ENCODE measurements at places on chromosomes 1 and 21.

DNA sequence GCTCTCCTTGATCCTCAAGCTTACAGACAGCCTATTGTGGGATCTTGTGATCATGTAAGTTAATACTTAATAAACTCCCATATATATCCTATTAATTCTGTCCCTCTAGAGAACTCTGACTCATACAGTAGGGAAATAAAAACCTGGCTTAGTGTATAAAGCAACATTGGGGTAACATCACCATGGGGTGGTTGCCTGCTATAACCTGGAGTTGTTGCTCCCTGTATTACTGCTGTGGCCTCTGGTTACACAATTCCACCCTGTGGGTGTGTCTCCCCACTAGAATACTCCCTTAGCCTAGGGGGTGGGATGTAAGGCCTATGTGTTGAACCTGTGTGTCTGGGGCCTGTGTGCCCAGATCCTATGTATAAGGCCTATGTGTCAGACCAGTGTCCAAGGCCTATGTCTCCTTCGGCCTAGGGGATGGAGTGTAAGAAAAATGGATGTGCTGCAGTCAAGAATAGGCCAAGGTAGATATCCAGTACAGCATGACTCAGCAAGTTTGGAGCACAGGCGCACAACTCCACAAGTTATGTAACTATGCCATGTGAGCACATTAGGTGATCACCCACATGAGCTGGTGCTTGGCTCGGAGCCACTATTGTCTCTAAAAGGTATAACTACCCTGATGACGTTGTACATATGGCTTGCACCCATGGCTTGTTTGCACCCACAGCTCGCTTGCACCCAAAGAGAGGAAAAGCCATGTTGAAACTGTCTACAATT lies 96.8 kb upstream of the C1orf21 start:
- DNase-seq: no peak

GRCh38 chr21:24895885-24896734 lies 711.2 kb downstream of the MRPL39 start:
- no peak for DNase-seq

- no peak for DNase-seq
Observed at GRCh38 chr1:109712321-109712864, 342 bp downstream of the GSTM5 start.

GRCh38 chr1:223642237-223642636 lies 23.3 kb downstream of the CAPN8 start:
- DNase-seq: no peak

- DNase-seq: no peak
Observed at GRCh38 chr1:67830928-67831830, 2.1 kb downstream of the GNG12 start.

GRCh38 chr1:29830383-29830782 lies 594.1 kb downstream of the PTPRU start:
- no peak for DNase-seq

DNA sequence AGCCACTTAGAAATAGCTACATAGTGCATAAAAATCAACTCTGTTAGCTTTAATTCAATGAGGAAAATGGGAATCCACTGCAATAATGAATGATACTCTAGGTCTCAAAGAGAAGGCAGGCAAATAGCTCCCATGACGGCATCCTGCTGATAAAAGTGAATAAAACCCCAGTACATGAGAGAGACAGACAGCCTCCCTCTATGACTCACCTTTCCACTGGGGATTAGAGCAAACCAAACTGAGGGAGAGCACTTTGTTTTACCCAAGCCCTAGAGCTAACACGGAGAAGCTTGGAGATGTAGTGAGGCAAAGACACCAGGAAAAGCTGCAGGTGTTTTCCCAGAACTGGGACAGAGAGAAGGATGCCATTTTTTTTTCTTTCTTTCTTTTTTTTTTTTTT lies 621.9 kb downstream of the LRRIQ3 start:
- no peak for DNase-seq

DNA sequence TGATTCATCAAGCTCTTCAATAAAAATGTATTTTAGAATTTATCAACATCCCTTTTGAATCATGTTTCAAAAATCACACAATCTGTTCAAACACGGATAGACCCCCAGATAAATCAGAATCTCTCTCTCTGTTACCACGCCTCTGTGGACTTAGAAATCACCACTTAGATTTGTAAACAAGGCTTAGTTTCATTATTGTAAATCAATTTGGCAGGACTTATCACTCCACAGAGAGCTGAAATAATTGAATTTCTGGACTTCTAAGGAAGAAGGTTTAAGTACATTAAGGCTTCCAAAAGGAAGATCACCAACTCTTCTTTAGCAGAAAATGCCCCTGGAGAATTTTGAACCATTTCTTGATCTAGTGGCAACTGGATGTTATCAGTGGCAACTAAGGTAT lies 100.4 kb downstream of the APP start:
- no peak for DNase-seq

GRCh38 chr1:54378157-54378873 lies 27.9 kb downstream of the SSBP3 start:
- no peak for DNase-seq

- DNase-seq: no peak
Observed at GRCh38 chr1:236907205-236907604, 97.0 kb downstream of the MT1HL1 start.

- no peak for DNase-seq
Observed at GRCh38 chr1:10945991-10946509, 66.4 kb upstream of the TARDBP start.

DNA sequence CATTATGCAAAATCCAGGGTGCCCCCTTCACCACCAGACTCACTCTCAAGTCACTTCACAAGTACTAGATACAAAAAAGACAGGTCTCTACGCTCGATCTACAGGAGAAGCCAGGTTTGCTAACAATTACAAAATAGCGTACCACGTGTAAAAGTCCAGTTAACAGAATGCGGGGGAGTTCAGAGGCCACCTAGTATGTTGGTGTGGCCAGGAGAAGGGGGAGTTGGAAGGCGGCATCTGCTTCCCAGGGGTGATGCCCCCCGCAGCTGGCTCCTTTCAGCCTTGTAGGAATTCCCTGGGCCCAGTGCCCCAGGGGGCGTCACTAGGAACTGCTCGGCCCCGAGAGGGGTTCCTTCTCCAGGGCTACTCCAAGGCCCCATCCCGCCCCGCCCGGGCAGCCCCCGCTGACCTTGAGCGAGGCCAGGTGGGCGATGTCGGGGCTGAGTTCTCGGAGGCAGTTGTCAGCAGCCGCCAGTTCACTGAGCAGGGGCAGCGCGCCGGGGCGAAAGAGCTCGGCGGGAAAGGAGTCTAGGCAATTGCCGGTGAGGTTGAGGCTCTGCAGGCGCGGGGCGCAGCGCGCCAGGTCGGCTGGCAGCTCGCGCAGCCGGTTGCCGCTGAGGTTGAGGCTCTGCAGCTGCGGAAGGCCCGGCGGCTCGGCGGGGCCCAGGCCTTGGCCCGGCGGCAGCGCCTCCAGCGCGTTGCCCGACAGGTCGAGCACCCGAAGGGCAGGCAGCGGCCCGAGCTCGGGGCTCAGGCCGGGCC lies 664 bp downstream of the LRRC47 start:
- no peak for DNase-seq

DNA sequence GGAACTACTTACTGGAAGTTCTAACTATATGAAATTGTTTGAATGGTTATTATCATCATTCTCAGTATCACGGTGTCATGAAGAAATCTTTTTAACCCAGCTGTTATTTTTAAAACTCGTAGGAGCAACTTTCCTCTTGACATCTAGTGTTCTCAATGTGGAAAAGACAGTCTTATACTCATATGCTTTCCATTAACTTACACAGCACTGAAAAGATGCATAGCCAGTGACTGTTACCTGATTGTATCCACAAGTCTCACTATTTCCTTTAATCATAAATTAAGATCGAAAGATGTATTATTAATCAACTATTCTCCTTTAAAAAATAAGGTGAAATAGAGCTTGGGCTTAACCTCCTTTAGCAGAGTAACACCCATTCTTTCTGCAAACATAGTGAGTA lies 59.7 kb upstream of the TNFSF4 start:
- DNase-seq: no peak

GRCh38 chr21:26052057-26052456 lies 118.5 kb downstream of the APP start:
- DNase-seq: no peak

DNA sequence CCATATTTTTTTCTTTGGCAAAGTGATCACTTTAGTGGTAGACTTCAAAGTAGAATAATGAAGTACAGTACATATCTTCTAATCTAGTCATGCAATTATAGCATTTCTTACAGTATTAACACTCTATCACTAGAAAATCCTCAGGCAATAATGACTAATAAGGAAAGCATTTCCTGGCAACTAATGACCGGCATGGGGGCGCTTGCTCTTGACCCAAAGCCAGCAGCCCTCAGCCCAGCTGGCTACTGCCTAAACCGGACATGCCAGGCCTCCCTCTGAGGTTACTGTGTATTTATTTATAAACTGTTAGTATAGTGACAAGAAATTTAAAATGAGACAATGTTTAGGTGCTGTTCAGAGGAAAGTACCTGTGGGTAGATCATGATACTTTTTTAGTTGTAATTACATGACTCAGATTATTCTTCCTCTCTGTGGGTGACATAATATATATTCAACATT lies 633.8 kb downstream of the PTPRC start:
- DNase-seq: no peak

DNA sequence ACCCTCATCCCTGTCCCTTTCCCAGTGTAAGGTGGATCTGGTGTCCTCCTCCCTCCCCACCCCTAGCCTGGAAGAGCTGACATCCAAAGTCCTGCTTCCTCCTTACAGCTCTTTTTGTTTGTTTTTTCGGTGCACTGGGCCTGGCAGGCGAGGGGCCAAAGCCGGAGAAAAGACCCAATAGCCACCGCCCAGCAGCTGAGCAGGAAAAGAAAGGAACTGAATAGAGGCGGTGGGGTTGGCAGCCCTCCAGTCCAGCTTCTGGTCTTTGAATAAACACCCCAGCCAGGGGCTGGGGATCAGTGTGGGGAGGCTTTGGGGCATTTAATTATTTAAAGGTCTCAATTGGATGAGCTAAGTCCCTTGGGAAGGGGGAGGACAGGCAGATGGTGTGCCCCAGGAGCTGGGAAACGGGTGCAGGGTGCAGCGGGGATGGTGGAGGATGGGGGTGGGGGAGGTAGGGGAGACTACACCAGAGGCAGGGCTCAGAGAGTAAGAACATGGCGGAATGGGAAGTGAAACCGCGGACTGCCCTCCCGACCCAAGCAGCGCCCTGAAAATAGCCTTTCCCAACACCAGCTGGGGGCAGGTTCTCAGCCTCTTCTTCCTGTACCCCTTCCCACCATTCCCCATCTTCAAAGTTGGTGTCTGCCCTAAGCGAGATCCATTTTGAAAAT lies 20.2 kb downstream of the BTG2 start:
- DNase-seq: no peak

DNA sequence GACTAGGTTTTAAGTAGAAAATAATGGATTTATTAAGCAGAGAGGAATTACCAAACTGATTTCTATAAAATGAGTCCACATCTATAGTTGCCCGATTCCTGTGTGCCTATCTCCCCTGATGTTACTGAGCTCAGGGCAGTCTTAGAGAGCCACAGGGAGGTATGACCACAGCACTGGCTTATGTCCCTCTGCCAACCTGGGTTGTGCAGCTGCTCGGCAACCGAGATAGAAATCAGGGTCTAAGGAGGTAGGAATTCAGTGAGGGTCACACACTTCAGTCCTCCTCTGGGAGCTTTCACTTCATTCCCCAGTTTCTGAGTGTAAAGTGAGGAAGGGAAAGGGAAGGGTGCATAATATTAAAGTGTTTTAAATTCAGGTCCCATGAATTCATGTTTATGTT lies 386.8 kb downstream of the KCNH1 start:
- DNase-seq: no peak
